Colonic mucosa (tissue), 4 donors: ENCODE measurements at places on chromosomes 13 and 19.

DNA sequence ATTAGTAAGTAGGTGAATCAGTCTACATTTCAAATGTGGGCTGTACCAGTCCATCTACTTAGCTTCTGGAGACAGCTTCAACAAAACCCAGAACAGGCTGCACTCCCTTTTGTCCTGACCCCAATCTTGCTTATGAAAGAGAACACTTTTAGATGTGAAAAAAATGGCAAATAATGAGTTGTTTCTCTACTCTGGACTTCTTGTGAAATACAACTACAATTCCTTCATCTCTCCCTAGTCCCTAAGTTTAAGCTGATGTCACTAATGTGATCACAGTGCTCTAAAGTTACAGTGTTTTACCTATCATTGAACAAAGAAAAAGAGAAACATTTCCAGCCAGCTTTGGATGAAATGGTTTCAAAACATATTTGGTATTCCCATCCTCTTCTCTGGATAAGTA, 183.9 kb downstream of the LHFPL6 start:
- H3K4me3 ChIP-seq = no peak overlapping the region
- H3K36me3 ChIP-seq = no peaks in the 10 kb centered on the region
- H3K27ac ChIP-seq = no peak overlapping the region
- DNase-seq = no peak
- no peaks in the 10 kb centered on the region for H3K4me1 ChIP-seq
- H3K27me3 ChIP-seq = no peaks in the 10 kb centered on the region

GRCh38 chr19:50418176-50419021, at the start of gene SPIB:
SPIB (plus strand) TSS chr19:50418938; CDS start chr19:50418963, 25 bp downstream.
- H3K27me3 ChIP-seq = peaks cover 25% of the 10 kb centered on the region
- H3K4me1 ChIP-seq = peaks cover 5% of the 10 kb centered on the region
- DNase-seq = no peak
- H3K4me3 ChIP-seq = peak within 1 kb of the TSS; percentile 15

GRCh38 chr19:28142258-28142657, 1070.7 kb downstream of the UQCRFS1 start:
- H3K27ac ChIP-seq = no peak overlapping the region
- H3K4me1 ChIP-seq = no peaks in the 10 kb centered on the region
- H3K4me3 ChIP-seq = no peak overlapping the region
- H3K27me3 ChIP-seq = no peaks in the 10 kb centered on the region
- no peaks in the 10 kb centered on the region for H3K36me3 ChIP-seq
- no peak for DNase-seq

DNA sequence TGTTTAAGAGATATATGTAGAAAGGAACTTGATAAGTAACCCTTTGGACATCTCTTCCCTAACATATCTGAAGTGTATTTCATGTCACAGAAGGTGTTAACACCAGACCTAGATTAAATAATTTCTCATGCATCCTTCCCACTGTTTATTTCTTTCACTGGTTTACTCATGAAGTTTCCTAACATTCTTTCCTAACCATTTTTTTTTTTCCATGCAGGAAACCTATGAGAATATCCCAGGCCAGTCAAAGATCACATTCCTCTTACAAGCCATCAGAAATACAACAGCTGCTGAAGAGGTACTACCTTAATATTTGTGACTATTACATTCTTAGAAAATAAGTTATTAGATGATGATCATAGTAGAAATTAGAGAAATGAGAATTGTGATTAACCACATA, 28.8 kb downstream of the IPO5 start:
- H3K36me3 ChIP-seq = no peaks in the 10 kb centered on the region
- no peak overlapping the region for H3K4me3 ChIP-seq

DNA sequence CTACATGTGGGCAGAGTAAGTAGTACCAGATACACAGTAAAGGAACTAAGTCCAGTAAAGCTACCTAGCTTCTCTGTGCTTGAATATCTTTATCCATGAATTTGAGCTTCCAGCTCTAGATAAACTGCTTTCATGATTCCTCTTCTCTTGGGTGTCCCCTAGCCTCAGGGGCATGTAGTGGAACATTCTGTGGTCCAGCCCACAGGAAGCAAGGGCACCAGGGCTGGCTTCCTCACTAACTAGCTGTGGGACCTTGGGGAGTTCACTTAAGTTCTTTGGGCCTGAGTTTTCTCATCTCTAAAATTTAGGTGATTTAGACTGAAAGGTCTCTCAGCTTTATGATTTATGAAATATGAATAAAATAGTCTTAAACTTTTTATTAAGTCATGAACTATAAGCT, 185.7 kb downstream of the KATNAL1 start:
- H3K27ac ChIP-seq = no peak overlapping the region
- no peaks in the 10 kb centered on the region for H3K27me3 ChIP-seq
- no peak for DNase-seq
- no peaks in the 10 kb centered on the region for H3K4me1 ChIP-seq

- no peaks in the 10 kb centered on the region for H3K36me3 ChIP-seq
- no peaks in the 10 kb centered on the region for H3K27me3 ChIP-seq
- no peak for DNase-seq
- H3K27ac ChIP-seq = no peak overlapping the region
These were observed 10.5 kb upstream of the NTN5 start for GRCh38 chr19:48683349-48683748.

DNA sequence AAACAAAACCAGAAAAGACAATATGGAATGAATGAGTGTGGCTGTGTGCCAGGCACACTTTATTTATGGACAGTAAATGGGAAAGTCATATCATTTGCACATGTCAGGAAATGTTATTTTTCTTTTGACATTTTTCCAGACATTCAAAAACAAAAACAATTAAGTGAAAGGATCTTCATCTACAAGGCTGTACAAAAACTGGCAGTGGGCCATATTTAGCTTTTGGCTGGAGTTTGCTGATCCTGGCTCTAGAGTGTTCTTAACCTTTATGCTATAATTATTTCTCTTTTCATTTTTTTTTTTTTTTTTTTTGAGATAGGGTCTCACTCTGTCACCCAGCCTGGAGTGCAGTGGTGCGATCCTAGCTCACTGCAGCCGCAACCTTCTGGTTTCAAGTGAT, 6.5 kb upstream of the TNFSF9 start:
- H3K4me1 ChIP-seq = no peaks in the 10 kb centered on the region
- H3K27me3 ChIP-seq = no peaks in the 10 kb centered on the region
- H3K36me3 ChIP-seq = no peaks in the 10 kb centered on the region
- H3K27ac ChIP-seq = no peak overlapping the region
- no peak for DNase-seq

- no peak overlapping the region for H3K4me3 ChIP-seq
- H3K27me3 ChIP-seq = no peaks in the 10 kb centered on the region
- DNase-seq = no peak
- H3K4me1 ChIP-seq = no peaks in the 10 kb centered on the region
These were observed 15.8 kb downstream of the DGKH start for GRCh38 chr13:42064259-42064658.

- no peaks in the 10 kb centered on the region for H3K27me3 ChIP-seq
- no peak overlapping the region for H3K4me3 ChIP-seq
- H3K4me1 ChIP-seq = no peaks in the 10 kb centered on the region
- DNase-seq = no peak
- no peak overlapping the region for H3K27ac ChIP-seq
These were observed 2.3 kb upstream of the ZNRF4 start for GRCh38 chr19:5452594-5453565.

GRCh38 chr13:110421696-110422385, 114.8 kb downstream of the COL4A2 start:
- H3K27ac ChIP-seq = no peak overlapping the region
- no peak for DNase-seq
- no peaks in the 10 kb centered on the region for H3K36me3 ChIP-seq
- H3K27me3 ChIP-seq = no peaks in the 10 kb centered on the region

DNA sequence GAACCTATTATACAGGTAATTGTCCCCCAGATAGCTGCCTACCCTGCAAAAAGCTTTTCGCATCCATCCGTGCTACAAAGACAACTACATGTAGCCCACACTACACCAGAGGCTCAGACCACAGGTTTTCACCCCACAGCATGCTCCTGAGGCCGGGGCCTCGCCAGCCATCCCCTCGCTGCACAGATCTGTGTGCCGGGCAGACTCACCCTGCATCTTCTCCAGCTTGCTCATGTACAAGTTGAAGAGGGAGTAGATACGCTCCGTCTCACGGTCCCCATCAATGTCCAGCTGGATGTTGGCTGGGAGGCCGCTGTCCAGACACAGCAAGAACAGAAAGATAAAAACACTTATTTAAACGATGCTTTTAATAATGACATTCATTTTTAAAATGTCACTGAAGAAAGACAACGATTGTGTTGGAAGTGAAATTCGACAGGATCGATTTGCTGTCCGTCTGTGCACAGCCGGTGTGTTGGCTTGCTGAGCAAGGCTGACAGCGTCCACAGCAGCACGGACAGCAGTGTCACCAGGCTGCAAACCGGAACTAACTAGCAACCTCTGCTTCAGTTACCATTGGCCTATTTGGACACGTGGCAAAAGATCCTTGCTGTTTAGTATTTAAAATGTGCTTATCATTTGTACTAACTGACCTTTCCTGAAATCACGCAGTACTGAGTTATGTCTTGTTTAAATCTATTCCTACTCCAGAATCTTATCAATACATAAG, 18.6 kb upstream of the C13orf46 start:
- H3K27ac ChIP-seq = no peak overlapping the region
- no peaks in the 10 kb centered on the region for H3K36me3 ChIP-seq
- H3K4me3 ChIP-seq = no peak overlapping the region
- no peaks in the 10 kb centered on the region for H3K27me3 ChIP-seq
- DNase-seq = no peak

DNA sequence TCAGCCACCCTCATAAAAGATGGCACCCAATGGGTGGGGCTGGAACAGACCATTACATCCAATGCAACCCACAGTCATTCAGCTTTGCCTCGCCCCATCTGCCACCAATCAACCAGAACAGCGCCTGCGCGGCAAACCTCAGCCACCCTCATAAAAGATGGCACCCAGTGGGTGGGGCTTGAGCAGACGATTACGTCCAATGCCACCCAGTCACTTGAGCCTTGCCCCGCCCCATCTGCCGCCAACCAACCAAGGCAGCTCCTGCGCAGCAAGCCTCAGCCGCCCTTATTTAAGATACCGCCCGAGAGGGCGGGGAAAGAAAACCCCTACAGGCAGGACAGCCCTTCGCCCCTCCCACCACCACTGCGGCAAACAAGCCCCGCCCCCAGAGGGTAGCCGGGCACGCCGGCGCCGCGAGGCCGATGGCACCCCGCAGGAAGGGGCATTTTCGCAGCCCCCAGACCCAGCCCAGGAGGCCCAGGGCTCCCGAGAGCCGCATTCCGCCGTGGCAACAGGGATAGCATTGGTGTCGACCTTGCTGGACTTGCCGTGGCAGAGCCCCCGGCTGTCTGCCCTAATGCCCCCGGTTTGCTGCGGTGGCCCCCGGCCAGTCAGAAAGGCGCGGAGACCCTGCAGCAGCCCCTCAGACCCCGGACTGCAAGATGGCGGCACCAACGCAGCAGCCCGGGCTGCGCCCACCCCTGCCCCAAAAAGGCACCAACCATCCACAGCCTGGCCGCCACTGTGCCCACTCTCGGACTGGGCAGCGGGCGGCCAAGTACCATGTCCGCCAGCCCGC, 675 bp downstream of the PEG3 start:
- no peaks in the 10 kb centered on the region for H3K36me3 ChIP-seq
- H3K27me3 ChIP-seq = no peaks in the 10 kb centered on the region
- no peaks in the 10 kb centered on the region for H3K4me1 ChIP-seq
- H3K27ac ChIP-seq = no peak overlapping the region
- H3K4me3 ChIP-seq = peak overlapping the region; percentile 17

- H3K4me1 ChIP-seq = no peaks in the 10 kb centered on the region
- no peak for DNase-seq
- H3K4me3 ChIP-seq = no peak overlapping the region
- no peaks in the 10 kb centered on the region for H3K27me3 ChIP-seq
- H3K36me3 ChIP-seq = no peaks in the 10 kb centered on the region
- H3K27ac ChIP-seq = no peak overlapping the region
These were observed 7.2 kb upstream of the SAE1 start for GRCh38 chr19:47123406-47123805.

DNA sequence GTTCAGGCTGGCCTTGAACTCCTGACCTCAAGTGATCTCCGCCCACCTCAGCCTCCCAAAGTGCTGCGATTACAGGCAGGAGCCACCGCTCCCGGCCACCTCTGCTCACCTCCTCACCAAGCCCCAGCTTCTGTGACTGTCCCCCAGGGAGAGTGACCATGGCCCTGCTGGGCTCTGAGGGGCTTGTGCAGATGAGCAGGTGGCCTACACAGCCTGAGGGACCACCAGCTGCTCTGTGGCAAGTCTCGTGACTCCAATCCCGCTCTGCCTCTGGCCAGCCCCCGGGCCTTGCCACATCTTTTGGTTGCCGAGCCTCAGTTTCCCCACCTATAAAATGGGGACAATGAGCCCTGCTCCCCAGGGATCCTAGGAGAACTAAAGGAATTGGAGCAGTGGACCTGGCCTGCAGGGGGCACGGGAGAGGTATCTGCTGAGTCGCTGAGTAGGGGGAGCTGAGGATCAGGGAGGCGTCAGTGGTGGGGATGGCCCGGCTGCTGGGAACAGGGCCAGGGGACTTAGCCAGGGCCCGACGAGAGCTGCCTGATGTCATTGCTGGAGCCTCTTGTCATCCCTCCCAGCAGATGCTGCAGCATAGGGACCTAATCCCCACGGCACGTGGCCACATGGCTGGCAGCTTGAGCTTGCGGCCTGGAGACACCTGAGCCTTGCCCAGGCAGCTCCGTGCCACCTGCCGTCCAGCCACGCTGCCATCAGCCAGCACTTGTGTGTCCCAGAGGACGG, 74.7 kb downstream of the GADD45B start:
- DNase-seq = no peak
- peak overlapping the region; percentile 14 for H3K27ac ChIP-seq
- H3K27me3 ChIP-seq = no peaks in the 10 kb centered on the region
- no peak overlapping the region for H3K4me3 ChIP-seq
- H3K36me3 ChIP-seq = no peaks in the 10 kb centered on the region

DNA sequence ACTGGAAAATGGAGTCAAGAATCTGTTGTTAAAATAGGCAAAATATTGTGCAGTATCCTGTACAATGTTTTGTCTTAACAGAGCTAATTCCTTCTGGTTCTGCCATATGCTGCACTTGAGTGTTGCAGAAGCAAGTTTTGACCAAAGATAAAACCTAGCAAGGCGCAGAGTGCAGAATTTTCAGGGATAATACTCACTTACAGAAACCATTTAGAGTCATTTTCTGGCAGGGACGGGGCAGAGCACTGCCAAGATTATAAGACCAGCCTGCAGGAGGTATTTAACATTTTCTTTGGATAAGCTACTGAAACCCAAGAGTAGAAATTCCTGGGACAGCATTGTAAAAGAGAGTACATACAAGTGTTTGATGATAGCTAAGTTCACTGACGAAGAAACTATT, 159.5 kb upstream of the EDNRB start:
- no peak for DNase-seq
- no peaks in the 10 kb centered on the region for H3K27me3 ChIP-seq
- no peaks in the 10 kb centered on the region for H3K4me1 ChIP-seq
- H3K4me3 ChIP-seq = no peak overlapping the region
- no peaks in the 10 kb centered on the region for H3K36me3 ChIP-seq

- no peaks in the 10 kb centered on the region for H3K4me1 ChIP-seq
- no peaks in the 10 kb centered on the region for H3K36me3 ChIP-seq
- no peaks in the 10 kb centered on the region for H3K27me3 ChIP-seq
- DNase-seq = peak; percentile 93
- peak overlapping the region; percentile 67 for H3K27ac ChIP-seq
These were observed 32.2 kb downstream of the ZNF136 start for GRCh38 chr19:12194827-12195731.

GRCh38 chr13:46620029-46620428, 67.1 kb downstream of the LRCH1 start:
- H3K27me3 ChIP-seq = no peaks in the 10 kb centered on the region
- DNase-seq = no peak
- H3K27ac ChIP-seq = no peak overlapping the region
- no peaks in the 10 kb centered on the region for H3K36me3 ChIP-seq
- H3K4me3 ChIP-seq = no peak overlapping the region

GRCh38 chr13:40943073-40943472, 76.0 kb downstream of the ELF1 start:
- no peak overlapping the region for H3K27ac ChIP-seq
- no peaks in the 10 kb centered on the region for H3K4me1 ChIP-seq
- no peak for DNase-seq
- peaks cover 3% of the 10 kb centered on the region for H3K36me3 ChIP-seq
